WTC11 (cell line): ENCODE measurements at places on chromosomes 5 and 9. TPM values are rescaled to one million over a fixed set of nuclear protein-coding genes. Genes with fewer than 3 reads are reported as not detected.

Gene ANKRD20A1
- 0.27 to 0.37 TPM in 2 of 3 replicates, not detected in the other for total RNA-seq

Gene MIGA2
- 39.9 to 61.7 TPM (median 48.0 TPM) in 3 replicates for total RNA-seq

Gene ANKRD18B
- total RNA-seq, result 11.0 to 16.4 TPM (median 13.6 TPM) in 3 replicates

Gene WWC1
- total RNA-seq, result 29.1 to 48.4 TPM (median 31.6 TPM) in 3 replicates

Gene IFNA21
- total RNA-seq, result not detected in 3 replicates

Gene CARTPT
- not detected in 3 replicates for total RNA-seq

DNA sequence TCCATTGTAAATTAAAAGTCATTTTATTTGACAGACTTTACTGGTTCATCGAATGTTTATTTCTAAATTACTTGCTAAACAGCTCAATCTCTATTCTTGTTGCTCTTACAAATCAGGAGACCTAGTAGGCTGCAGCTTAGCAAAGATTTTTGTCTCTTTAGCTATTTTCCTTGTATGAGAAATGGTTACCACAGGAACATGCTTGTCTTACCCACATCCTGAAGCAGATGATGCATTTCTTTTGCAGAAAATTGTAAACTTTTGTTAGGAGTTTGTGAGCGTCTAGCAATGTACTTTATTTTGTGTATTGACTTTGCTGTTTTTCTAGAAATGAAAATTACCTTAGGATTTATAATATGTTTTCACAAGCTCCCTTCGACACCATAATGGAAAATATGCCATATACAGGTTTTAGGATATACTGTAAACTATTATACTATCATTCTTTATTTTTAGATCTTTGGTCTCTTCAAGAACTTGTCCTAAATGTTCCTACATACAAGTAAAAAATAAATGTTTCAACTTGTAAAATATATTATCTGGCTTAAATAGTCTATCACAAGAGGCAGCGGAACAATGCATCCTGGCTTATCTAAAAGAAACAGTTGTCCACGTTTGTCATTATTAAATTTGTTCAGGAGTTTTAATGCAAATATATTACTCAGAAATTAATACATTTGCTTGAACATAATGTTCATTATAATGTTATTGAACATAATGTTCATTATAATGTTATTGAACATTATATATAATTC lies 54.1 kb downstream of the SPEF2 start:
- no peaks in the 10 kb centered on the region for H3K27me3 ChIP-seq
- no peak for DNase-seq
- H3K36me3 ChIP-seq, result no peaks in the 10 kb centered on the region
- no peak overlapping the region for H3K4me3 ChIP-seq
- no peak overlapping the region for H3K27ac ChIP-seq

DNA sequence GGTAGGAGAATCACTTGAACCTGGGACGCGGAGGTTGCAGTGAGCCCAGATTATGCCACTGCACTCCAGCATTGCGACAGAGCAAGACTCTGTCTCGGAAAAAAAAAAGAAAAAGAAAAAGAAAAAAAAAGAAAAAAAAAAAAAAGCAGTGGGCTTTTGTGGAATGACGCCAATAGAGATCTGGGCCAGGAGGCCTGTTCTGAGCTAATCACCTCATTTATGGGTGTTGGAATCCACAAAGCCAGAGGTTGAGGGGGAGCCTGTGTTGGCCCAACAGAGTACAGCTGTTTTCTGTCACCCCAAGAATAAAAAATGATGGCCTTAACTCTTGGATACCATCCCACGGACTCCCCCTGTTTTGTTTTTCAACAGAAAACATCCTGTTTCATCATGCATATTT lies 18.5 kb downstream of the OSTF1 start:
- DNase-seq, result no peak
- no peak overlapping the region for H3K4me3 ChIP-seq
- H3K27me3 ChIP-seq, result no peaks in the 10 kb centered on the region
- no peak overlapping the region for H3K27ac ChIP-seq
- H3K36me3 ChIP-seq, result no peaks in the 10 kb centered on the region
- no peaks in the 10 kb centered on the region for H3K4me1 ChIP-seq

- H3K4me3 ChIP-seq, result no peak overlapping the region
- H3K27me3 ChIP-seq, result peaks cover 52% of the 10 kb centered on the region
- no peak for DNase-seq
- H3K4me1 ChIP-seq, result peaks cover 16% of the 10 kb centered on the region
- no peak overlapping the region for H3K27ac ChIP-seq
These were observed 5.2 kb upstream of the FBP1 start for GRCh38 chr9:94644543-94644942.

DNA sequence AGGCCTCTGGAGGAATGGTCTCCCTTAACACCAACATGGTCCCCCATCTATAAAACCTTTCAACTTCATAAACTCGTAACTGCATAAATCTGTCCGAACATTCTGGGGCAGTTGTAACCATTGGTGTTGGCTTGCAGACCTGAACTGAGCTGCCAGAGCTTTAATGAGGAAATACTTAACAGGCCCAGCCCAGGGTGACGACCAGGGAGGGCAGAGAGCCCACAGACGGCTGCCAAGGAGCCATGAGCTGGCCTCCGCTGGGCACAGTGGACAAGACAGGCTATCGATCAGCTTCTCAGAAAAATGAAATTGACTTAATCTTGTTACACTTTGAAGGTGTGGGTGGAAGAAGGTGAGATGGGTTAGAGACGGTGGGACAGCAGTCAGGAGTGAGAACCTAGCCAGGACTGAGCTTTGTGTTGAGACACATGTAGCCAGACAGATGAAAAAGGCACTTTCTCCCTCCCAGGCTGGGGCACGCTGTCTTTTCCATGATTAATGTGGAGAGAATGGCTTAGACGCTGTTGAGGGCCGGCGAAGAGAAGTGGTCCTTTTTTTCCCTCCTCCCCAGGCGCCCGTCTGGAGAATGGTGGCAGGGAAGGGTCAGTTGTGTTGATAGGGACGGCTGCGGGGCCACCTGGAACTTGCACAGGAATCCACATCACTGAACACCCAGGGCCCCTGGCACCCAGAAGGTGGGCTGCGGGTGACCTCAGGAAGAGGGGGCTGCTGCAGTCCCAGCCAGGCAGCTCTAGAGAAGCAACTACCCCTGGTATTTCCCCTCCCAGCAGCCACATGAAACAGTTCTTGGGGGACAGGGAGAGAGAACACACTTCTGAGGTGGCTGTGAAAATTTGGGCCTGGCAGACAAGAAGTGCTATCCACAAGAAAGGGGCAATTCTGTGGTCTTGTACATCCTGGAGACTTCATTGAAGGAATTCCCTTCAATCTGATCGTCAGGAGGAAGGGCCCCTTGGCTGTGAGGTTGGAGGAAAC lies 27.3 kb upstream of the TCOF1 start:
- no peak overlapping the region for H3K27ac ChIP-seq
- H3K36me3 ChIP-seq, result no peaks in the 10 kb centered on the region
- DNase-seq, result no peak
- H3K27me3 ChIP-seq, result no peaks in the 10 kb centered on the region
- H3K4me1 ChIP-seq, result peaks cover 4% of the 10 kb centered on the region

GRCh38 chr5:68187268-68188055 lies 28.1 kb upstream of the PIK3R1 start:
- H3K27me3 ChIP-seq, result no peaks in the 10 kb centered on the region
- H3K27ac ChIP-seq, result peak overlapping the region; percentile 86
- DNase-seq, result peak; percentile 68
- peak overlapping the region; percentile 62 for H3K4me3 ChIP-seq

- no peaks in the 10 kb centered on the region for H3K4me1 ChIP-seq
- no peaks in the 10 kb centered on the region for H3K27me3 ChIP-seq
- no peak overlapping the region for H3K4me3 ChIP-seq
- H3K36me3 ChIP-seq, result no peaks in the 10 kb centered on the region
These were observed 17.9 kb upstream of the SV2C start for GRCh38 chr5:76065258-76065657.

GRCh38 chr9:109205526-109205925 lies 38.5 kb upstream of the FRRS1L start:
- no peaks in the 10 kb centered on the region for H3K36me3 ChIP-seq
- no peaks in the 10 kb centered on the region for H3K4me1 ChIP-seq
- H3K27me3 ChIP-seq, result no peaks in the 10 kb centered on the region; the same call in 1 of the 2 replicates
- no peak overlapping the region for H3K4me3 ChIP-seq
